ENCODE measurements at places on chromosomes 16 and 17.

GRCh38 chr17:70072546-70073309 is 2.3 kb upstream of the KCNJ16 start:
- DNase-seq, result no peak

DNA sequence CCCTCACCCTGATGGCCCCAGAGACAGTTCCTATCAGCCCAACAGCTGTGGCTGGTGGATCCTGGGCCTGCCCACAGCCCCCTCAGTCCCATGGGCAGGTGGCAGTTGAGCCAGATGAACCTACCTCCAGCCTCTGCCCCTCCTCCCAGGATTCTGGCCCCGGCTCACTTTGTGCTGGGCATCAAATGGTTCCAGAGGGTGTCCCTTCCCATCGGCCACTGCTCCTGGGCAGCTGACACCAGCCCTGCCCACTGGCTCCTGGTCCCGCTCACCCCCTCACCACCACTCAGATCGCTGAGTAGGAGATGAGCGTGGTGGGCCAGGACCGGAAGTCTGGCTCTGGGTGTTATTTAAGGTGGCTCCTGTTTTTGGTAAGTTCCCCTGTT is 2.0 kb downstream of the TTYH2 start:
- no peak for DNase-seq

GRCh38 chr17:41308251-41308917 is 725 bp downstream of the KRTAP16-1 start:
- DNase-seq, result peak; percentile 63

- peak; percentile 22 for DNase-seq
Measured at GRCh38 chr16:84144209-84144858, 643 bp downstream of the HSDL1 start.

GRCh38 chr16:26901983-26902382 is 164.7 kb upstream of the C16orf82 start:
- DNase-seq, result no peak

DNA sequence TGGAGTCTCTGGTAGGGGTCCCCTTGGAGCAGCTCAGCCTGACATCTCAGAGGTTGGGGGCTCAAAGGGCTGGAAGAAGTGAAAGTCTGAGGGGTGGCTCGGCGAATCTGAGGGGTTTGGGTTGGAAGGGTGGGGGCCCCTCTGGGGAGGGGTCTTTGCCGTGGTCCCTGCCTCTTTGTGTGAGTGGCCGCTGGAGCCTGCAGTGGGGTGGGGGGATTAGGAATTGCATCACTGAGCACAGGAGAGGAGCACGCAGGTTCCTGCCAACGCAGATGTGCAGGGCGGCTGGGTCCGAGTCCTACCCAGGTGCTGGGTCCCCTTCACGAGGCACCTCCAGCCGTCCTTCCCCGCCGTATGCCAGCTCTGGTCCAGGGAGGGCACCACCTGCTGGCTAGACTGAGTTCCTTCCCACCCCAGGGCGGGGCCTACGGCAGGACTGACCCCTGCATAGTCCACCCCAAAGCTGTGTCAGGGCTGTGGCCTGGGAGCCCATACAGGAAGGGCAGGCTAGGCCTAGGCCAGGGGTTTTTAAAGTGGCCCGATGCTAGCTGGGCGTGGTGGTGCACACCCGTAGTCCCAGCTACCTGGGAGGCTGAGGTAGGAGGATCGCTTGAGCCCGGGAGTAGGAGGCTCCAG is 9.9 kb downstream of the FMNL1 start:
- DNase-seq, result no peak

DNA sequence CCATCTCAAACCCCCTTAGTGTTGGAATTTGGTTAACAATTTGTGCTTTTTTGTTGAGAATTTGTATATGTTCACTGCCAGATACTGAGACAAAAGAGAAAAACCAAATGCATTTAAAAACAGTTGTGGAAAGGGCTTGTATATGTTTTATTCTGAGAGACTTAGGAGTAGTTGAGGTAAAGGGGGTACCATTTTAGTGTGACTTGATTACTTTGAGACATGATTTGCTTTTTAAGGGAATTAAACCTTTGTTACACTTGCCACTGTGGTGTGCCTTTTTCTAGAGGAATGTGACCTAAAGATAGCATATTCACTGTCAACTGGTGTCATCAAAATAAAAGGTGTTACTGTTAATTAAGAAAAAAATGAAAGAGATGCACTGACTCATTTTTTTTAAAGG is 4.5 kb downstream of the IGF2BP1 start:
- no peak for DNase-seq

DNA sequence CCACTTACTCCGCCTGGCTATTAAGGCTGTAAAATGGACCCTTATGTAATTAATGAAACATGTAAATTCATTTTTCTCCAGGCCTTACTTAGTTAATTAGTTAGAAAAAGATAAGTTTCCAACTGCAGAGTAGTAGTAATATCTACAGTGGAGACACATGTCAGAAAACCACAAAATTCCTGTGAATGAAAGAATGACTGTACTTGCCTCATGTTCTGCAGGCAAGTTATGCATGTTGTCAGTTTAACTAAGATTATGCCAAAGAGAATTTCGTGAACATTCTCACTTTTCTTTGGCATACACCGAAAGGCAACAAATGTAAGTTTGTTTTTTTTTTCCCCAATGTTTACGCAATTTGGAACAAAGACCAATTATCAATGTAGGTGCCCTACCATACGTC is 16.8 kb upstream of the CCL1 start:
- DNase-seq, result no peak

DNA sequence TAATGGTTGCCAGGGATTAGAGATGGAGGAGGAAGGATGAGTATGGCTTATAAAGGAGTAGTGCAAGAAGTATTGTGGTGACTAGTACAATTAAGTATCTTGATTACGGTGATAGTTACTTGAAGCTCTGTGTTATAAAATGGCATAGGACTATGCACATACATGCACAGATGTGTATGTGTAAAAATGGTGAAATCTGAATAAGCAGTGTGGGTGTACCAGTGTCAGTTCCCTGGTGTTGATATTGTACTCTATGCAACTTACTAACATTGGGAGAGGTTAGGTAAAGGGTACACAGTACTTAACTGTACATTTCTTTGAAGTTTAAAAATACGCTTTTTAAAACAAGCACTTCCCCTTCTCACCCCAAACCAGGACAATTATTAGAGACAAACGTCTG is 48.5 kb downstream of the NSRP1 start:
- no peak for DNase-seq

- no peak for DNase-seq
Measured at GRCh38 chr17:67685351-67685750, 32.4 kb upstream of the NOL11 start.

GRCh38 chr17:64694207-64694606 is 32.1 kb upstream of the SMURF2 start:
- DNase-seq, result no peak

GRCh38 chr16:70250748-70251628 is 752 bp downstream of the EXOSC6 start:
- DNase-seq, result no peak

- DNase-seq, result no peak
Measured at GRCh38 chr17:9874722-9875121, 30.3 kb downstream of the RCVRN start.
